ENCODE measurements at places on chromosomes 7 and 10. TPM values are rescaled to one million over a fixed set of nuclear protein-coding genes. Genes with fewer than 3 reads are reported as not detected.

PTPRN2 gene
- total RNA-seq, result 2.3 TPM

CRYGN gene
- not detected for total RNA-seq

CLRN3 gene
- total RNA-seq, result not detected

ATP6V0E2 gene
- 76.6 TPM for total RNA-seq

NPY4R gene
- 2.9 TPM for total RNA-seq

NME8 gene
- not detected for total RNA-seq

DLX6 gene
- total RNA-seq, result 0.22 TPM

GRCh38 chr10:62736168-62736546 is 68.4 kb upstream of the ADO start:
- DNase-seq, result no peak

DNA sequence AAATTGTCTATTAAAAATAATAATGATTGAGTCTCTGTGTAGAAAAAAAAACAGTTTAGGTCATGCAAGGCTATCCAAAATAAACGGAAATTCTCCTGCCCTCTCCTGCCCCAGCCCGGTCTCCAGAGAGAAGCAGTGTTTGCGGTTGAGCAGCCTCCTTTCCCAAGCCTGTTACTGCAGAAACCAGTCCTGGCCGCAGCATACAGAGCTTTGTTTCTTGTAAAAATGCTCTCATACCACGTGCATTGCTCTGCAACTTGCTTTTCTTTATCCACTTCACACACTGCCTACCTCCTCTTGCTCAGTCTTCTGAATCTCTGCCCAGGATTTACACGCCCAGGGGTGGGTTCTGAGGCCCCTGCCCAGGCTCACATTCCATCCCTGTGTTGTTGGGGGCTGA is 34.4 kb upstream of the CUL1 start:
- peak; percentile 15 for DNase-seq

- peak; percentile 30 for DNase-seq
Measured at GRCh38 chr10:101291331-101292193, 62.3 kb upstream of the LBX1 start.

GRCh38 chr10:56624082-56624481 is 263.0 kb upstream of the ZWINT start:
- no peak for DNase-seq

DNA sequence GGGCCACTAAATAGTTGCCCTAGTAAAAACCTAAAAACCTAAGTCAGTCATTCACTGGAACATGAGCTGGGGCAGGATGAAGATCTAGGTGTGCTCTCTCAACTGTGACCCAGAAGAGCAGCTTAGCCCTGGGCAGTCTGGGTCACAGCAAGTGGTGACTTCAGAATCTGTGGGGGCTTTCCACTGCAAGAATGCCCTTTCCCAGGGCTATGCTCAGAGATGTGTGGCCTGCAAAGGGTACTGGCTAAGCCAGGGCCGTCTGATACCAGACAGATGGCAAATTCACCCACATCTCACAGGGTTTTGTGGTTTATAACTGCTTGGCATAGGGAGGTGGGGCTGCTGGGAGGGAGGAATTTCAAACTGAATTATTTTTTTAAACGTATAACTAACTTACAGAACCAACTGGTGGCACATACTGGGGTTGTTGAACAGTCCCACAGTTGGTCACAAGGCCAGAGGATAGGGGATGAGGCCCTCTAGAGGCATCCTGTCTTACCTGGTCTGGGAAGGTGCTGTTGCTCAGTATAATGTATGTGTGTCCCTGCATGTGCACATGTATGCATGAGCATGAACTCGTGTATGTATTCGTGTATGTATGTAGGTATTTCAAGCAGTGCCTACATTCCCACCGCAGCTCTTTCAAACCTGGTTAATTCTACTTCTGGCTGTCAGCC is 63.2 kb downstream of the PRPF18 start:
- DNase-seq, result no peak

- DNase-seq, result no peak
Measured at GRCh38 chr7:73971322-73971703, 56.7 kb upstream of the ELN start.

DNA sequence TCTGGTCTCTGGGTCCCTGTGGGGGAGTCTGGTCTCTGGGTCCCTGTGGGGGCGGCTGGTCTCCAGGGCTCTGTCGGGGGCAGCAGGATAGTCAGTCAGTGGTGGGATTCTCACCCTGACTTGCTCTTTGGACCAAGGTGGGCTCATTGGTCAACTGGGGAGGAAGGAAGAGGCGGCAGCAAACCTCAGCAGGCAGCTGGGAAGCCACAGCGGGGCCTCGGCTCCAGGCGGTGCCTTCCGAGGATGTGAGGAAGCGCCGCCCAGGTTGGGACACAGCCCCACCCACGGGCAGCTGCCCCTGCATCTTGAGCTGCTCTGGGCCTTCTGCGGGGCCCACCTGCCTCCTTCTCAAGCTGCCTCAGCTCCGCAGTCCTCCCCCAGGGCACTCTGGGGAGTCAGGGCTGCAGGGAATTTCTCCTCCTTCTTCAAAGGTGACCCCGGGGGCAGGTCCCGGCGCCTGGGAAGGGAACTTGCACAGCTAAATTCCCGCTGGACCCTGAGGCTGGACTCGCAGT is 20.4 kb upstream of the KNDC1 start:
- DNase-seq, result no peak

DNA sequence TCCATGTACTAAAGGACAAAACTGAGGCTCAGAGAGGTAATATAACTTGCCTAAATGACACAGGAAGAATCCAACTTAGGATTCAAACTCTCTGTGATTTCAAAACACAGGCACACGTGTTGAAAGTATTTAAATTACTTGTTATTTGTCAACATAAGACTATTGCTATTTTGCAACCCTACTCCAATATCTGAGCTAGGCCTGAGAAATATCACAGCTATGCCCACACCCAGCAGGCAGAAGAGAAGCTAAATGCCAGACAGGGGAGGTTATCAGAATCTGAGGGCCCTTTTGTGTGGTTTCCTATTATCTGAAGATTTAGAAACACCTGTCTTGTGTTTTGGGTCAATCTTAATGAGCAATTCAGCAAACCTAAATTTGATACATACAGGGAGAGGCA is 204.3 kb downstream of the ANK3 start:
- DNase-seq, result no peak

GRCh38 chr10:10831085-10831484 is 186.6 kb upstream of the CELF2 start:
- peak; percentile 74 for DNase-seq

- peak; percentile 7 for DNase-seq
Measured at GRCh38 chr10:110151467-110151866, 55.9 kb upstream of the MXI1 start.

- no peak for DNase-seq
Measured at GRCh38 chr7:143507094-143507518, 29.4 kb downstream of the TAS2R41 start.

DNA sequence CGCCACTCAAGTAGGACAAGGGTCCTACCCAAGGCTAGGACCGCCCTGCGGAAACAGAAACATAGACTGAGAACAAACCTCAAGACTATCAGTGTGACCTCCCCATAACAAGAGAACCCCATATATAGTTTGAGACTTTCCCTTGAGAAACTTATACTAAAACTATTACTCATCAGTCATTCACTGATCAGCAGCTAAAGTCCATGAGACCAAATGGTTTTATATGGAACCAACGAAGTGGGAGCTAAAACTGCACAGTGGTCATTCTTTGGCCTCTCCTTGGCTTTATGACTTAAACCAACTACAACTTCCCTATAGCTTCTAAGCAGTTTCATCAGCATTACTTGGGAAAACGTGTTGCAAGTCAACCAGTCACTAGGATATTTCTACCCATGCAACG is 13.7 kb upstream of the ZSCAN21 start:
- no peak for DNase-seq

DNA sequence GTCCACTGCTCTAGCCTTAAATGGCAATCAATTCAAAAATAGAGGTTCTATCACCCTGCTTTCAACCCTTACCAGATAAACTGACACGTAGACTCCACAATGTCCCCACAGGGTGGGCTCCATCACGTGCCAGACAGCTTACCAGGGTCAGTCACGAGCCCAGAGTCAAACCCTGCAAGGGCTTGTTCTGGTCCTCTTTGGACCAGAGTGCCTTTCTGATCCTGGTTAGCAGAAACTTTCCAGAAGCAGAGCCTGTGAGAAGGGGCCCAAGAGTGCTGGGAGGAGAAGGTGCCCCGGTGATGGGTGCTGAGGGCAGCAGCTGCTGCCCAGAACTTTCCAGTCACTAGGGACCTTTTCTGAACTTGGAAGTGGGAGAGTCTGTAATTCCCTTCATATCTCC is 354 bp upstream of the GIMAP5 start:
- no peak for DNase-seq

DNA sequence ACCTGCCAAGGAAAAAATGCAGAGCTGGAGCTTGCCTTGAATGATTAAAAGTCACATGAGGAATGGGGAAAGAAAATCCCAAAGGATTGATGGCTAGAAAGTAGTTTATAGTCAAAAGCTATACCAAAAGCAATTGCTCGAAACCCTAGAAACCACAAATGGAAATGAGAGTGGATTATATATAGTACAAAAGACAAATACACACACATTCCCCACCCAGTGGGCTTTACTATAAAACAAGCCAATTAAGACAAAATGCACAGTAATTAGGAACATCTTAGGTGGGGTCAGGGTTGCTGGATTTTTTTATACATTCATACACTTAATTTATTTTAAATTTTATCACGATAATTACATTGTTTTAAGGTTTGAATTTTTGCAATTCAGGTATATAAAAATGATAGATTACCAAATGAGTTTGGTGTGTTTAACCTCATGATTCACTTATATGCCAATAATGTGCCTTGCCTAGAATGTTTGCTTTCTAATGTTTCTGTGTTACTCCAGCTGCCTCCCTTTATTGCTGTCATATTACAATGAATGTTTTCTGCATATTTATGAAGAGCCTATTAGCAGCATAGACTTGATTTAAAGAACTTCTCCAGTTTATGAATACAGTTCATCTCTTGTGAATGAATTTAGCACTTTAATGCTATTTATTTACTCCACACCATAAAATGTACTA is 421.3 kb downstream of the EXOC4 start:
- no peak for DNase-seq

DNA sequence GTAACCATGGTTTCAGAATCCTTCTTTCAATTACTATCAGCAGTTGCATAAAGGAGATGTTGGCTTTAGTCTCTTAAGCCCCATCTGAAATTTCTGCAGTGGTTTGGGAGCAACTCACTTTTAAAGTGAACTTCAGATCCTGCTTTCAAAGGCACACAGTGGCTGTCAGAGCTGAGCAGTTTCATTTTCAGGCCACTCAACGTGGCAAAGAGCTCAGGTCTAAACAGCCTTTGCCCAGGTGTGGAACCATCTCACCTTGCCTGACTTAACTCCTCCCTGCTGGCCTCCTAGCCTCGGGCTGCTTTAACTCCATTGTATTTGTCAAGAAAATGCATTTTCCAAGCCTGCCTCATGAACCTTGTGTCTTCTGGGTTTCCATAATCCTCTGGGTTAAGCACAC is 197.5 kb upstream of the KMT2E start:
- no peak for DNase-seq

- no peak for DNase-seq
Measured at GRCh38 chr7:125930848-125931247, 1001.2 kb upstream of the POT1 start.

DNA sequence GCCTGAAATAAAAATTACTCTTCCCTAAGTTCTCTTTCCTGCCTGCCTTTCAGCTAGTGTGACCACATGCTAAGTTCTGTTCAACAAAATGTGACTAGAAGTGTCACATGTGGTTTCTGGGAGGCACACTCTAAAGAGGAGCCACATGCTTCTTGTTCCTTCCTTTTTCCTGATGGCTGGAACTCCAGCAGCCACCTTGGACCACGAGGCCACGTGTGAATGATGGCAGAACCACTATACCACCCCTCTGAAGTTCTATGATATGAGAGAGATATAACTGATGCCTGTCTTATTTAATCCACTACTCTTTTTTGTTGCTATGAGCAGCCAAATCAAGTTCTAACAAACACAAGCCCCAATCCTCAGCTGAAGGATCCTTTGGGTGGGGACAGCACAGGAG is 8.1 kb downstream of the PODXL start:
- no peak for DNase-seq

DNA sequence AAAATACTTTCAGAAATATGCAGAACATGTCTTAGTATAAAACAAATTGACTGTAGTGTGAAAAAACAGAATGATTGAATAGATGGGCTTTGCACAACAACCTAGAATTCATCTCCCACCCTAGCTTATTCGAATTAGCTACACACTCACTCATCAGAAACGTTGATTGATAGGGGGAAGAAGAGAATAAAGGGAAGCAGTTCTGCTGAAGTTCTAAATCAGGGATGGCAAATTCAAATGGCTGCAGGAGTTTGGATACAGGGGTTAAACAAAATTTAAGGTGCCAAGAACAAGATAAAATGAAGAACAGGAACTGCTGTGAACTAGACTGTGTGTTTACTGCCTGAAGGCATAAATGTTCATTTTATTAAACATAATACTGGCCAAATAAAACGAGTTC is 9.0 kb downstream of the CD36 start:
- no peak for DNase-seq

GRCh38 chr7:45663965-45664633 is 89.9 kb downstream of the ADCY1 start:
- no peak for DNase-seq

- DNase-seq, result no peak
Measured at GRCh38 chr10:132022241-132022640, 40.5 kb upstream of the BNIP3 start.

DNA sequence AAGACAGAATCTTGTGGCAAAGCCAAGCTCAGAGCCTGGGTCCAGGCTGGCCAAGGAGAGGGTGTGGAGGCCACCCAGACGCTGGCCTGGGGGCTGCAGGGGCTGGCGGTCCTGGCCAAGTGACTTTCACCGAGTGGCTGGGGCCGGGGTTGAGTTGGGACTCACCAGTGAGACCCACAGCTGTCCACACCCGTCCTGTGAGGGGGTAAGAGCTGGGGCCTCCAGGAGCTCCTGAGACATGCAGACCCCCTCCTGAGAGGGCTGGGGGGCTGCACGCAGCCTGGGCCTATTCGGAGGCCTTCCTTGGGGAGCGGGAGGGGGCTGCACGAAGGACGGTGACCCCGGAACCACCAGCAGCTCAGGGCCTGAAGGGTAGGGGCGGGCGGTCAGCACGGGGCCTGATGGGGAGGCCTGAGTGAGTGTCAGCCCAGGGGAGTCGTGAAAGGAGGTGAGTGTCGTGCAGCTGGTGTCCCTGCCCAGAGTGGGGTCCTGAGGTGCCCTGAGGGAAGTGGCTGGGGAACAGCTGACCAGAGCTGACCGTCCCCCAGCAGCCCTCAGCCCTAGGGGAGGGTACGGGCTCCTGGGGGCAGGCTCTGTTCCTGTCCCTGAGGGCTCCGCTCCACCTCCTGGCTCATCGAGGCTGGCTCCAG is 100.9 kb downstream of the FOXL3 start:
- DNase-seq, result no peak

DNA sequence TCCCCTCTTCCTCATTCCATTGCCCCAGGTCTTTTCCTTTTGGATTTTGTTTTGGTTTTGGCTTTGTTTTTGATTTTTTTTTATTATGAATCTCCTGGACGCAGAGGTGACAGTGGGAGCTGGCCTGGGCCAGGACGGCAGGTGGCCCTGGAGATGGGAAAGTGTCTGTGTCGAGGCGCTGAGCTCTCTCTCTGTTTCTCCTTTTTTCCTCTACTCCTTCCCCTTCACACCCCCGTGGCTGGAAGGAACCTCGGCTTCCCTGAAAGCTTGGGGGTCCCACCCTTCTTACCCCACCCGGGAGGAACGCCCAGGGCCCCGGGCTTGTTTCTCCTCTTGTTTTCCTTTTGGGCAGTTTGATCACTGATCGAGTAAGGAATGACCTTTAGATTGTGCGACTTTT is 13.2 kb downstream of the TRIM8 start:
- no peak for DNase-seq
